ENCODE measurements at places on chromosomes 6 and 20. TPM values are rescaled to one million over a fixed set of nuclear protein-coding genes. Genes with fewer than 3 reads are reported as not detected.

Gene CRISP3
- 19.1 TPM for total RNA-seq

DNA sequence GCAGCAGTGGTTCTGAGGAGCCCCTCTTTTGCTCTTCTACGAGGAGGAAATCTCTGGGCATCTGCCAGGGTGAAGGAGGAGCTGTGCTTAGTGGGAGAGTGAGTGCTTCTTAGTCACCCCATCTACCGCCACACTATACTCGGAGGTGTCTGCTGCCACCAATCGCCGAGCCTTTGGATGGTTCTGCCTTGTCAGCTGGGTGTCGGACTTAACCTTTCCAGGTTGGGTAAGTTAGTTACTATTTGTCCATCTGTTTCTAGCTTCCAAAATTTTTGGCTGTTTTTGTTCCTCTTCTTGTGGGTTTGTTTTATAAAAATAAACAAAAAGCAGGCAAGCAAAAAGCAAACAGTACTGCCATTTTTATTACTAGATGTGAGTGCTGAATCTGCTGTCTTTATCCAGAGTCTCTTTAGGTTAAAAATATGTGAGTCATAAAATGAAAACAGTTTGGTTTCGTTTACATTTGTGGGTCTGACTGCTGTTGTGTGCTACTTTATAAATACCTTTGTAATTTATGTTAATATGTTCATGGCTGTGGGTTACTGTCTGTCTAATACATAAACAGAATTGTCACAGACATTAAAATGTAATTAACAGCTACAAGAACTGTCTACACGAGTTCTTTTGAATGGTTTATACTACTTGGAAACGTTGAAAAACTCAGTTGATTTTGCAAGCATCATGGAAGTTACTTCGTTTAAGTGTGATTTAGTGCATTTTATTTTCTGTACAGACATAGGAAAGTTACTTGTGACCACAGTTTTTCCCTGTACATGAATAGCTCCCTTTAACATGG, 89.2 kb downstream of the ARID1B start:
- H3K36me3 ChIP-seq = no peaks in the 10 kb centered on the region
- H3K27ac ChIP-seq = no peak overlapping the region
- H3K27me3 ChIP-seq = no peaks in the 10 kb centered on the region
- peaks cover 15% of the 10 kb centered on the region for H3K4me1 ChIP-seq

DNA sequence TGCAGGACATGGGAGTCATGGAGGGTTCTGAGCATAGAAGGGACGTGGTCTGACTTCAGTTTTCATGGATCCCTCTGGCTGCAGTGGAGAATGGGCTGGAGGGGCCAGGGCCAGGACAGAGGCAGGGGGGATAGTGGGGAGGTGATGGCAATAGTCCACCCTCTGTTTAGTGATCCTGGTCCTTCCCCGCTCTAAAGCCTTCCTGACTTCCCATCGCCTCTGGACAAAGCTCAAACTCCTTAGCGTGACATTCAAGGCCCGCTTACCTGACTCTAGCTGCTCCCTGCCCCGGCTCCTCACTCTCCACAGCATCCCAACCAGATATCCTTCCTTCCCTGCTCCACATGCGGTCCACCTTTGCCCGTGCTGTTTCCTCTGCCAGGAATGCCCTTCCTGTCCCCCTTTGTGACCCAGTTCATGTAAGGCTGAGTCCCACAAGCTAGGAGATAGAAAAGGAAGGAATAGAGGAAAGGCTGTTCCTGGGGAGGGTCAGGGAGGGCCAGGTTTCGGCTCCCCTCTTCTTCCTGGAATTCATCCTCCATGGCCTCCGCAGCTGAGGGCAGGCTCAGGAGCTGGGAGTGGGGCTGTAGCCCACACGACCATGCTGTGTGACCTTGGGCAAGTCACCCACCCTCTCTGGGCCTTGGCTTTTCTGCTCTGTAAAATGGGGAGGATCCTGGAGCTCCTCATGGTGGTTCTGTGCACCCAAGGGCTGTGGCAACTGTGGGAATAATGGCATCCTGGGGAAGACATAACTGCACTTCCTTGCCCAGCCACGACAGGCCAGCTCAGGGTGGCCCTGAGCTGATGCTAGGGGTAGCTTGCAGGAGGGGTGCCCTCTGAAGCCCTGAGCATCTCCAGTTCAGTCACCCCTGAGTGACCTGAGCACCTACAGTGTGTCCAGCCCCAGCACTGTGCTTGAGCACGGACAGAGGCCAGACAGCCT, 116.1 kb downstream of the CEBPB start:
- peak overlapping the region; percentile 97 for H3K27ac ChIP-seq
- H3K36me3 ChIP-seq = no peaks in the 10 kb centered on the region
- no peaks in the 10 kb centered on the region for H3K27me3 ChIP-seq
- no peak overlapping the region for H3K4me3 ChIP-seq
- H3K4me1 ChIP-seq = peaks cover 32% of the 10 kb centered on the region

Gene GHRH
- not detected for total RNA-seq

- no peak for DNase-seq
- no peaks in the 10 kb centered on the region for H3K36me3 ChIP-seq
- H3K4me1 ChIP-seq = no peaks in the 10 kb centered on the region
- no peak overlapping the region for H3K27ac ChIP-seq
- H3K27me3 ChIP-seq = no peaks in the 10 kb centered on the region
Measured at GRCh38 chr20:32009564-32009963, 674 bp upstream of the CCM2L start.

Gene HAO1
- total RNA-seq = not detected

DNA sequence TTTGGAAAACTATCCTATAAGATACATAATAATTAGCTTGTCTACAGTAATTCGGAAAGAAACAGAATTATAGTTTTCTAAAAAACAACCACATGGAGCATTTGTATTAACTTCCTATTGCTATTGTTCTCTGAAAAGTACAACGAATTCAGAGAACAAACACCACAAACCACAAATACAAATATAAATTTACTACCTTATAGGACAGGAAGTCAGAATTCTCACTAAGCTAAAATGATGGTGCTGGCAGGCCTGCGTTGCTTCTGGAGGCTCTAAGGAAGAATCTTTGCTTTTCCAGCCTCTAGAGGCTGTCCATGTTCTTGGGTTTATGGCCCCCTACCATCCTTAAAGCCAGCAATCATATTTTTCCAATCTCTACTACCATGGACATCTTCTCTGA, 173.6 kb upstream of the TCF21 start:
- no peak for DNase-seq
- no peaks in the 10 kb centered on the region for H3K4me1 ChIP-seq
- no peaks in the 10 kb centered on the region for H3K36me3 ChIP-seq
- no peak overlapping the region for H3K4me3 ChIP-seq

- no peaks in the 10 kb centered on the region for H3K27me3 ChIP-seq
- no peak overlapping the region for H3K4me3 ChIP-seq
- DNase-seq = no peak
- H3K4me1 ChIP-seq = peaks cover 18% of the 10 kb centered on the region
- H3K36me3 ChIP-seq = no peaks in the 10 kb centered on the region
Measured at GRCh38 chr6:30839671-30840070, 44.6 kb upstream of the DDR1 start.

DNA sequence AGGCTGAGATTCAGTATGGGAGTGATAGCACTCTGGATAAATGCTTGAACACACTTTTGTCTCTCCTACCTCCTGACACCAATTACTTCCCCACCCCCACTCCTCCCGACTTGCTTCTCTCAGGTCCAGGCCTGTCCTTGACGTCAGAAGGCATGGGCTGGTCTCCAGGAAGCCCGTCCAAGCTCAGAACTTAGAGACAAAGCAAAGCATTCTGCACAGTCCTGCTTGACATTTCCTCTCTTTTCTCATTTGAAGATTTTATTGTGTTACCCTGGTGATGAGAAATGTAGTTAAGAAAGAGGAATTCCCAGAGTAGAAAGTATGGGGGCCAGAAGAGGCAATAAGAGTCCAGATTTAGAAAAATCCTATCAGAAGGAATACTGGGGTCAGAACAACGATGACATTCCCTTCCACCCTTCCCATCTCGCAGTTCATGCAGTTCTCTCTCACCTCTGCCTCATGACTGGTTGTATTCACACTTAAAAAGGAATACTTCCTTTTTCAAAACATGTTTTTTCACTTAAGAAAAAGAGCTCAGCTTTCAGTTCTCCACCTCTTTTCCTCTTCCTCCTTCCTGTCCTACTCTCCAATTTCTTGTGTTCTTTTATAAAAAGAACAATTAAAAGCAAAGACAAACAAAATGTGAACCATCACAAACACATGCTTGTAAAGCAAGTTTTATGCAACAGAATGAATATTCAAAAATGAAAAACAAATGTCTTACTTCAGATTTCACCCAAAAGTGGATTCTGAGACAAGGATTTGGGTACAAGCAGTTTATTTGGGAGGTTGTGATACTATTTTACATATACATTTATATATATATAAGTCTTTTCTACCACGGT, 18.5 kb upstream of the FAM184A start:
- H3K4me1 ChIP-seq = no peaks in the 10 kb centered on the region
- H3K27me3 ChIP-seq = no peaks in the 10 kb centered on the region
- peak; percentile 91 for DNase-seq
- no peak overlapping the region for H3K4me3 ChIP-seq

Gene SLC52A3
- total RNA-seq = 2.4 TPM

GRCh38 chr6:41748542-41748941, 1.3 kb upstream of the PGC start:
- H3K27me3 ChIP-seq = no peaks in the 10 kb centered on the region
- H3K36me3 ChIP-seq = no peaks in the 10 kb centered on the region
- DNase-seq = no peak
- no peak overlapping the region for H3K4me3 ChIP-seq
- no peaks in the 10 kb centered on the region for H3K4me1 ChIP-seq
- H3K27ac ChIP-seq = no peak overlapping the region

Measured in ovary (tissue), 10 donors.